Stimulated activated CD4-positive, alpha-beta T cell treated with anti-CD3 and anti-CD28 coated beads, TNF-alpha, amount 100 ng/mL, for 48 hours (primary cell): ENCODE measurements at places on chromosomes 11 and 22.
A peak's percentile ranks its signal among the peaks of the same experiment; 100 is the strongest.

GRCh38 chr11:129695571-129696308 lies 119.9 kb upstream of the TMEM45B start:
- DNase-seq = peak; percentile 55

DNA sequence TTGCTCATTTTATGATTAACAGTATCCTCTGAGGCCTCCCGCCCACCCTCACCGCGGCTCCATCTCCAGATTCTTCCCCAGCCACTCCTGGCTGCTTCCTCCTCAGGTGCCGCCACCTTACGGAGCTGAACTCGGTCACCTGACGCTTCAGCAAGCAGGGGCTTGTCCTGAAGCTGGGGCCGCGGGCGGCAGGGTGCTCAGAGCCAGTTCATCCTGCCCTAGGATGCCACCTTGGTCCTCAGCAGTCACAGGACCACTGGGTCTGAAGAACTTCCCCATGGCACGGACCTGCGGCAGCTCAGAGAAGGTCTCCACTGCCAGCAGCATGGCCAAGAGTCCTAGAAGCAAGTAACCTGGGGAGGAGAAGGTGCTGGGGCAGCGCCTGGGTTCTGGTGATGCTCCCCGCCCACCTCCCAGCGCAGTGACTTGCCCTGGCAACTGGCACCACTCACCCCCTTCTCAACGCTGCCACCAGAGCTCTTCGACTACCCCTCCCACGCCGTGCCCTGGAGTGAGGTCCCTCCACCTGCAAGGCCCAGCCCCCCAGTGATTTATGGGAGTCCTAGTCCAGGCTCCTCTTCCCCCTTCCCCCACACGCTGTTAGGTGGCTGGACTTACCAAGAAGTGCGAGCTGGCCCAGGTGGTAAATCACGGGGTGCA lies 2.6 kb downstream of the KCNK7 start:
- no peak for DNase-seq

DNA sequence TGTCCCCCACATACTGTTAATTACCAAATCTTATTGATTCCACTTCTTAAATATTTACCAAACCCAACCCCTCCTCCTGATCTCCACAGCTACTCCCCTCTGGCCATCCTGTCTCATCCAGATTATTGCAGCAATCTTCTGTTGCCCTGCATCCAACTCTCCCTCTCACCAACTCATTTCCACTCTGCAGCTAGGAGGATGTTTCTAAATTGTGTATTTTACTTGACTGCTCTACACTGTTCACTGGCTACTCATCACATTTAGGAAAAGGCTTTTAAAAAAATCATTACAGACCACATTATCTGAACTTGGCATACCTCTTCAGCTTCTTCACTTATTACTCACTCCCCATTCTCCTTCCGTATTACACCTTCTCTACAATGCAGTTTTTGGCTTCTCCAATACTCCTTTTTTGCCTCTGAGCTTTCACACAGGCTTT lies 117.9 kb downstream of the ATG16L2 start:
- DNase-seq = no peak

- DNase-seq = no peak
Observed at GRCh38 chr11:117837070-117837776, 12.7 kb upstream of the FXYD2 start.

- DNase-seq = no peak
Observed at GRCh38 chr11:68750195-68751003, 921 bp downstream of the TESMIN start.
